Colonic mucosa (tissue), 4 donors: ENCODE measurements at places on chromosomes 12 and 14.
A peak's percentile ranks its signal among the peaks of the same experiment; 100 is the strongest.

DNA sequence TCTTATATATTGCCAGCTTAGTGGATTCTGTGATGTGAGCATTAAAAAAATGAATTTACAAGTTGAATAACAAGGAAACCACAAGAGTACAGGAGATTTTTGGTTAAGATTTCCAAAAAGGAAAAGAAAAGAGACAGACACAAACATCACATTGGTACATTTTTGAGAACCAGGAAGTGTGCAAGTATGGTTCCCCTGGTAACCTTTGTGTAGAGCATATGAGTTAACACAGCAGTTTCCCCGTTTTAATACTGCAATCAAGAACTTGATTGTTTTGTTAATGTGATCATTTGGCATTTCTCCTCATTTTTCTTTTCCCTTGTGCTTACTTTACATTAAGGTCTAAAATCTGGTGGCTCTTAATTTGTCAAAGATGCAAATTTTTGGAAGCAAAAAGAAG, 490.4 kb upstream of the ATP2B1 start:
- H3K27ac ChIP-seq = no peak overlapping the region
- H3K27me3 ChIP-seq = no peaks in the 10 kb centered on the region
- H3K4me1 ChIP-seq = no peaks in the 10 kb centered on the region
- no peak for DNase-seq
- no peak overlapping the region for H3K4me3 ChIP-seq

DNA sequence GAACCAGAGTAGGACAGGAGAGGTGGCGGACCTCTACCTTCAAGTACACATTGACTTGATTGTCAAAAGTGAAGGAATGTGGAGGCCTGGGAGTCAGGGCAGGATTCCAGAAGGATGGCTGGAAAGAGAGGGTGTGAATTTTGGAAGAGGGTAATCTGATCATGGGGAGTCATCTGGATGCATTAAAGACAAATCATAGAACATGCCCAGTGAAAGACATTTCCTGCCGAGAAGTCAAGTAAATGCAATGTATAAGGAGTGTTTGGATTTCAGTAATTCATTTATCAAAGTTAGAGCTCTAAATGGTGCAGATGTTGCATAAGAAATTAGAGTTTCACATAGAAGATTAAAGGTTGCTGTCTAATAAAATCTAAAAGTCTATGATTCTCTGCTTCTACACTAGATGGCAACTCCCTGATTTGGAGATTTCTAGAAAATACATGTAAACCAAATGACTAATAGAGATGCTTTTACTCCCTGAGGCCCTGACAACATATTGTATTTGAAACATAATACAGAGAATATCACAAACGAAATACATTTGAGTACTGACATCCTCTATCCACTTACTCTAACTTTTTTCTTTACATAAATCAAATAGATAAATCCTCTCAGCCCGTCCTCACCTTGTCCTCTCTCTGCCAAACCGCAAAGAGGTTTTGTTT, 91.3 kb downstream of the KCNA5 start:
- no peak overlapping the region for H3K4me3 ChIP-seq
- DNase-seq = no peak
- no peak overlapping the region for H3K27ac ChIP-seq

- no peaks in the 10 kb centered on the region for H3K27me3 ChIP-seq
- no peak overlapping the region for H3K27ac ChIP-seq
- H3K36me3 ChIP-seq = no peaks in the 10 kb centered on the region
- no peak overlapping the region for H3K4me3 ChIP-seq
- H3K4me1 ChIP-seq = no peaks in the 10 kb centered on the region
Measured at GRCh38 chr12:16636435-16637055, 30.6 kb upstream of the LMO3 start.

- DNase-seq = no peak
- H3K27ac ChIP-seq = no peak overlapping the region
- H3K36me3 ChIP-seq = no peaks in the 10 kb centered on the region
- H3K4me3 ChIP-seq = no peak overlapping the region
- no peaks in the 10 kb centered on the region for H3K4me1 ChIP-seq
Measured at GRCh38 chr14:55693904-55694303, 113.9 kb downstream of the KTN1 start.

GRCh38 chr14:32078023-32078857, 1.1 kb downstream of the ARHGAP5 start:
- DNase-seq = peak; percentile 45
- no peaks in the 10 kb centered on the region for H3K27me3 ChIP-seq
- H3K27ac ChIP-seq = peak overlapping the region; percentile 99
- H3K4me1 ChIP-seq = peaks cover 4% of the 10 kb centered on the region

DNA sequence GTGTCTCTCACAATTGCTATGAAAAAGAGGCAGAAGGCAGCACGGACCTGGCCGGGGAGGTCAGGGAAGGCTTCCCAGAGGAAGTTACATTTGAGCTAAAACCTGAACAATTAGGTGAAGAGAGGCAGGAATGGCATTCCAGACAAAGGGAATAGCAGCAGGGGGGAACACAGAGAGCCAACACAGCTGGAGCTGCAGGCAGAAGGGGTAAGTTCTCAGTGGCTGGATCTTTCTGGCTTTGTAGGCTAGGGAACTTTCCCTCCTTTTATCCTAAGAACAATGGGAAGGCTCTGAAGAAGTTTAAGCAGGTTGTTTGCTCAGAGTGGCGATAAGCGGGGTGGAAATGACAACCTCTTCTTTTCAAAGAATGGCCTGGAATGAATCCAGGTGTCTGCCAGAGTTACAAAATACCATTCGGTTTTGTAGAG, 100.0 kb downstream of the PRIMA1 start:
- no peaks in the 10 kb centered on the region for H3K27me3 ChIP-seq
- no peak overlapping the region for H3K4me3 ChIP-seq
- H3K4me1 ChIP-seq = no peaks in the 10 kb centered on the region
- no peak overlapping the region for H3K27ac ChIP-seq

GRCh38 chr14:76514213-76514998, 138.5 kb downstream of the ESRRB start:
- H3K27ac ChIP-seq = no peak overlapping the region
- DNase-seq = no peak
- no peak overlapping the region for H3K4me3 ChIP-seq

GRCh38 chr14:80664576-80664975, 277.0 kb downstream of the CEP128 start:
- H3K27ac ChIP-seq = no peak overlapping the region
- no peak for DNase-seq
- H3K27me3 ChIP-seq = no peaks in the 10 kb centered on the region
- H3K36me3 ChIP-seq = no peaks in the 10 kb centered on the region

GRCh38 chr12:67541625-67541991, 106.9 kb upstream of the DYRK2 start:
- no peak overlapping the region for H3K27ac ChIP-seq
- no peak overlapping the region for H3K4me3 ChIP-seq
- no peaks in the 10 kb centered on the region for H3K36me3 ChIP-seq

DNA sequence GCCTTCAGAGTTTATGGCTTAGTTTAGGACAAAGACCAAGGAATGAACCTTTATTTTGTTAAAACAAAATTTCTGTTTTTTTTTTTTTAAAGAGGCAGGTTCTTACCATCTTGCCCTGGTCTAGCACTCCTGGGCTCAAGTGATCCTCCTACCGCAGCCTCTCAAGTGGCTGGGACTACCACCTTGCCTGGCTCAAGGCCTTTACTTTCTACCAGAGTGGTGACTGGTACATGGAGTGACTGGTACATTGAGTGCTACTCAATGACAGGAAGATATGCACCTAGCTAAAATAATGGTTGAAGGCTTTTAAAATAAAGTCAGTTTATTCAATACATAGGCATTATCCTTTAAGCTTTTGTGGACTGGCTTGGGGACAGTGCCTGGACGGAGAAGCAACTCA, 32.6 kb downstream of the PRICKLE1 start:
- H3K4me1 ChIP-seq = no peaks in the 10 kb centered on the region
- DNase-seq = no peak
- no peaks in the 10 kb centered on the region for H3K27me3 ChIP-seq
- H3K4me3 ChIP-seq = no peak overlapping the region
- no peak overlapping the region for H3K27ac ChIP-seq

DNA sequence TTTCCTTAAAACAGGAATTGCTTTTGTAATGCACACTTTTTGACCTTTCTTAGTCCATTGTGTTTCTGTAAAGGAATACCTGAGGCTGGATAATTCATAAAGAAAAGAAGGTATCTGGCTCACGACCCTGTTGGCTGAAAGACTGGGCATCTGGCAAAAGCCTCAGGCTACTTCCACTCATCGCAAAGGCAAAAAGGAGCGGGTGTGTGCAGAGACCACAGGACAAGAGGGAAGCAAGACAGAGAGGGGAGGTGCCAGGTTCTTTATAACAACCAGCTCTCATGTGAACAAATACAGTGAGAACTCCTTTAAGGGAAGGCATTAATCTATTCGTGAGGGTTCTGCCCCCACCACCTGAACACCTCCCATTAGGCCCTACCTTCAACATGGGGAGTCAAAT, 182.1 kb downstream of the C12orf50 start:
- no peak for DNase-seq
- H3K27ac ChIP-seq = no peak overlapping the region
- H3K27me3 ChIP-seq = no peaks in the 10 kb centered on the region
- no peaks in the 10 kb centered on the region for H3K4me1 ChIP-seq

DNA sequence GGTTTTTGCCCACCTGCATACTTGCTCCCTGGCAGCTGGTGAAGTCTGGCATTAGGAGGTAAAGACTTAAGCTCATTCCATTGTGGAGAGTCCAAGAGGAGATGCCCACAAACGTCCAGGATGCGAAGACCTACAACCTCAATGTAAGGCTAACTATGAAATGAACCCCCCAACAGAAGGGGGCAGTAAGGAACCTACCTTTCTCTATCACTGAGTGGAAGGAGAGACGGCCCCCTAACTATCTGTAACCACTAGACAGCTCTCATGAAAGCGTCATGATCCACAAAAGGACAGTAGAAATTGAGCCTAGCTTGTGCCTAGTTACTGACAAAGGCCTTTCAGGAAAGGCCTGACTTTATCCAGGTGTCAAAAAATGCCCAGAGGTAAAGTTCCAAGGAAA, 55.3 kb downstream of the ZFYVE21 start:
- H3K27ac ChIP-seq = no peak overlapping the region
- no peaks in the 10 kb centered on the region for H3K4me1 ChIP-seq
- H3K36me3 ChIP-seq = no peaks in the 10 kb centered on the region
- no peak overlapping the region for H3K4me3 ChIP-seq

DNA sequence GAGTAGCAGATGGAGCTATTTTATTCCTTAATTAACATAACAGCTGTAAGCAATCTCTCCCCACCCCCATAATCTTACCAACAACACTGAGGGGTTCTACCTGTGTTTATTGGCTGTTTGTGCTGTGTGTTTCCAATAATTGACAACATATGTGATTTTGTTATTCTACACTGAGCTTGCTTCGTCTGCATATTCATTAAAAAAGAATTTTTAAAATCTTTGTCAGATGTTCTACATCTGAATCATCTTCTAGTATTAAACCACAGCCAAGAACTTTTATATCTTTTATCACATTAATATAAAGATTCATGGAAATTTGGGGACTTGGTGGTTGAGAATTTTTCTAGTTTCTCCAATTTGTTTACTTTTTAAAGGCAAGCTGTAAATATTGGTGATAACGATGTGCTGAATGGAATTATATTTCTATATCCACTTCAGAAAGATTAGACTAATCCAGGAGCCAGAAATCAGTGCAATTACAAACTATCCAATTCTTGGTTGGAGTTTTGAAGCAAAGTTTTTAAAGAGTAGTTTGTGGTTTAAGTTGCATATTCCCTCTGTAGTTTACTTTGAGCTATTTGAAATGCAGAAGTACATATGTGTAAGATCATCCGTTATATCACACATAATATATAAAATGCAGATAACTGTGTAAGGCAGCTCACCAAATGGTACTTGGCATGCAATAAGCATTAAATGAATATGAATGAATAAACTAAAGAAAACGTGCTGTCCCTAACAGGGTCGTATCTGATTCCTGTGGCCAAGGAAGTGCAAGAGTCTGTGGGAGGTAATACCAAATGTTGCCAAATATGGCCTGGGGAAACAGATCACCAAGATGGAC, 206.9 kb downstream of the PELI2 start:
- no peaks in the 10 kb centered on the region for H3K4me1 ChIP-seq
- no peaks in the 10 kb centered on the region for H3K27me3 ChIP-seq
- H3K4me3 ChIP-seq = no peak overlapping the region
- no peak overlapping the region for H3K27ac ChIP-seq

- no peaks in the 10 kb centered on the region for H3K36me3 ChIP-seq
- DNase-seq = no peak
- no peak overlapping the region for H3K27ac ChIP-seq
- no peak overlapping the region for H3K4me3 ChIP-seq
Measured at GRCh38 chr12:46265102-46265501, 3.7 kb downstream of the SLC38A1 start.

DNA sequence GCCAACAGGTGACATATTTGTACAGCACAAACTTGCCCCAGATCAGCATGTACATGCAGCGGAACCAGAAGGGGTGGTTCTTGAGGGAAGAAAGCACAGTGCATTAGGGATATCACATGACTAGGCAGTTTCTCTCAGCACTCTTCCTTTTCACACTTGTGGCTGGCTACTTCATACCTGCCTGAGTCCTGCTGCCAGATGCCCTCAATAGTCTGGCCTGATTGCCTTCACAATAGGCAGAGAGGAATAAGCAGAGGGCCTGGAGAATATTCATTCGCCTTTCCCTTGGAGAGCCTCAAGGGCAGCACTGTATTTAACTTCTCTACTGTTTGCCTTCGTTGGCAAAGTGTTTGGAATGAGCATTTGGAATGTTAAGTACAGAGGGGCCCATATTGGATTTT, 7.9 kb downstream of the EMG1 start:
- no peak for DNase-seq
- H3K4me1 ChIP-seq = no peaks in the 10 kb centered on the region
- no peak overlapping the region for H3K4me3 ChIP-seq
- peaks cover 29% of the 10 kb centered on the region for H3K36me3 ChIP-seq

GRCh38 chr14:74852922-74853530, 22.9 kb downstream of the PROX2 start:
- no peaks in the 10 kb centered on the region for H3K27me3 ChIP-seq
- H3K4me3 ChIP-seq = no peak overlapping the region
- H3K27ac ChIP-seq = no peak overlapping the region
- no peak for DNase-seq
- H3K4me1 ChIP-seq = no peaks in the 10 kb centered on the region
- H3K36me3 ChIP-seq = no peaks in the 10 kb centered on the region

DNA sequence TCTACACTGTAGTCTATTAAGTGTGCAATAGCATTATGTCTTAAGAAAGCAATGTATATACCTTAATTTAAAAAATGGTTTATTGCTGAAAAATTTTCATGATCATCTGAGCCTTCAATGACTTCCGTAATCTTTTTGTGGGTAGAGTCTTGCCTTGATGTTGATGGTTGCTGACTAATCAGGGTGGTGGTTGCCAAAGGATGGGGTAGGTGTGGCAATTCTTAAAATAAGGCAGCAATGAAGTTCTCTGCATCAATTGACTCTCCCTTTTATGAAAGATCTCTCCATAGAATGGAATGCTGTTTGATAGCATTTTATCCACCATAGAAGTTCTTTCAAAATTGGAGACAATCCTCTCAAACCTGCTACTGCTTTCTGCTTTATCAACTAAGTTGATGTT, 41.1 kb downstream of the BBS10 start:
- no peaks in the 10 kb centered on the region for H3K36me3 ChIP-seq
- no peaks in the 10 kb centered on the region for H3K27me3 ChIP-seq
- H3K4me1 ChIP-seq = no peaks in the 10 kb centered on the region
- H3K27ac ChIP-seq = no peak overlapping the region

GRCh38 chr14:71437870-71438269, 494.4 kb upstream of the RGS6 start:
- H3K4me1 ChIP-seq = no peaks in the 10 kb centered on the region
- no peak overlapping the region for H3K4me3 ChIP-seq
- no peak for DNase-seq
- H3K27ac ChIP-seq = no peak overlapping the region
- H3K36me3 ChIP-seq = no peaks in the 10 kb centered on the region
